SW480 (cell line): ENCODE measurements at places on chromosomes 2 and 18.
A peak's percentile ranks its signal among the peaks of the same experiment; 100 is the strongest.

- peak; percentile 90 for DNase-seq
Measured at GRCh38 chr2:130829015-130829414, 7.7 kb upstream of the ARHGEF4 start.

- no peak for DNase-seq
Measured at GRCh38 chr18:22723773-22724172, 209.4 kb upstream of the RBBP8 start.

GRCh38 chr2:172261292-172261691 is 158.6 kb upstream of the DLX2 start:
- no peak for DNase-seq

DNA sequence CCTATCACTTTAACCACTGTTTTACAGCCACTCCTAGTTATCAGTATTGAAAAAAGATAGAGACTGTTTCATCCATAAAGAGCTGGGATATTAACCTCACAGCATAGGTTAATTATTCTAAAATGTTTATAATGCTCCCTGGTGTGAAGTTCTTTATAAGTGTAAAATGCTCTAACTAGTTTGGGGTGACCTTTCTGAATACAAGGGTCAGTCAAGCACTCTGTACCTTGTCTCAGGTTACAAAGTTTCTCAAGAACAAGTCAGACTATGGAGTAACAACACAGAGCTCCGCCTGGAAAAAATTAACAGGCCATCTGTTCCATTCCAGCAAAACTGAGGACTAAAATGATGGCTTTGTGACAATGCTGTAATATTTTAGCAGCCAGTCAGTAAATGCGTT is 107.4 kb downstream of the NOL4 start:
- no peak for DNase-seq

GRCh38 chr2:28338046-28338817 is 54.4 kb upstream of the FOSL2 start:
- DNase-seq, result peak; percentile 59

GRCh38 chr2:215946586-215946985 is 66.8 kb downstream of the MREG start:
- DNase-seq, result no peak

- DNase-seq, result no peak
Measured at GRCh38 chr18:59376351-59376935, 17.4 kb upstream of the LMAN1 start.

GRCh38 chr2:149393614-149394013 is 63.2 kb downstream of the LYPD6 start:
- no peak for DNase-seq

- peak; percentile 68 for DNase-seq
Measured at GRCh38 chr2:61471905-61472805, 1.3 kb upstream of the USP34 start.

DNA sequence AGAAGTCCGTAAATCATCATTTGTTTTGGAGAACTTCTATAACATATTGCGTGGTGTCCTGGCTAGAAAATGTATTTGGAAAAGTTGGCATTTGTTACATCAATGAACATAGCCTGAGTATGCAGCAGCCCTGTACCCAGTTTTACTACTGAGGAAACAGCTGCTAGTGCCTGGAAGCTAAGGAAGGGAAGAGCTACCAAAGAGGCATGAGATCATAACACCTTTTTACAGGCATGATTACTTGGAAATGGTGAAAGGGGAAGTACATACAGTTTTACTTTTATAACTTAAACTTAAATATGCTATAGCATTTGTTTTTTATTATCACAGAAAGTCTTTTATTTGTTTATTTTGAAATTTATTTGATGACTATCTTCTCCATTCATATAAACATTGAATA is 128.4 kb upstream of the MC4R start:
- no peak for DNase-seq

DNA sequence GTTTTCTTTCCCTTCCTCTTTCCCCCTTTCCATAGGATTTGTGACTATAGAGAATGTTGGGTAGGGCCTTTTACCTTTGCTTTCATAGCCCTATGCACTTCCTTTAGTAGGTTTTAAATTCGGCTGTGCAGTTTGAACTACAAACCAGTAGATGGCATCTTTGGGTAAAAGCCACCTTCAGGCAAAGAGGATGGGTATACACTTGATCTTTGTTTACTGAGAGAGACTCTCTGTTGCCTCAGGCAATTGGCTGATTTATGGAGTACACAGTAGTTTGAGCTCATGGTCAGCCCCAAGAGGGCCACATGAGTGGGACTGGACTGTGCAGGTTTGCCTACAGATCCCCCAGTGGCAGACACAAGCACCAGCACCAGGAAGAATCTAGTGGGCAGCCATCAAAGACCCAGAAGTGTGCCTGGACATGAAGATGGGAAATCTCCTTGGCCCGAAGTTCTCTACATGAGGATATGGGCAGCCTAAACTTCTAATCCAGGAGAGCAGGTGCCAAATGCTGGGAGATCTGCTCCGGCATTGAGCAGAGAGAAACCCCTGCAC is 1304.3 kb upstream of the DDX18 start:
- DNase-seq, result peak; percentile 50

- DNase-seq, result no peak
Measured at GRCh38 chr2:197360744-197361156, 50.2 kb upstream of the ANKRD44 start.

DNA sequence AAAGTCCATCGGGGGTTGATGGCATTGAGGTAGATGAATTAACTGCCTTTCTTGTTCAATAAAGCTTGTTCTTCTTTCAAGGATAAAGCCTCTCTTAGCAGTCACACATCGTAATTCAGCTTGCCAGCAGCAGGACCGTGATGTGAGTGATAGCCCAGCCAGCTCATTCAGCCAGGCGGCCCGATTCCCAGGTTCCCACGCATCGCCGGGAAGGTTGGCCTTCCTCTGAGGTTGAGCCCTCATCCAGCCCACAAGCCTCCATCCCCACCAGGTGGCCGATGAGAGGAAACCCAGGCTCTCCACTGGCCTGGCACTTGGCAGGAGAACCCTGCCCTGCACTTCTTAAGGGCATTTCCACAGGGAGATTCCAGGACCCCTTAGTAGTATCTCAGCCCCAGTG is 4.7 kb downstream of the AGAP1 start:
- DNase-seq, result no peak

DNA sequence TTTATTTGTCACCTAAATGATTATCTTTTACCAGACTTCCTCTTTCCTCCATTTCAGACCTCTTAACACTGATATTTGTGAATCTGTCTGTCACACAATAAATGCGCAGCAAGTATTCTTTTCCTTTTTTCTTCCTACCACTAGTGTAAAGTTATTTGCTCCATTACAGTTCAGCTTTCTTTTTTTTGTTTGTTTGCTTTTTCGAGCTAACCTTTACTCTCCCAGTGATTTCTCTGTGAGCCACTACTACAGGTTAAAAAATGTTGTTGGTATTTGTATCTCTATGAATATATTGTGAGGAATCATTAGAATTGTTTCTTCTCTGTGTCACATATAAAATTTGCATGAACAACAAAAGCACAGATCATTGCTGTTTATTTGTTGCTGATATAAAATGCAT is 854.0 kb upstream of the GCFC2 start:
- DNase-seq, result no peak

DNA sequence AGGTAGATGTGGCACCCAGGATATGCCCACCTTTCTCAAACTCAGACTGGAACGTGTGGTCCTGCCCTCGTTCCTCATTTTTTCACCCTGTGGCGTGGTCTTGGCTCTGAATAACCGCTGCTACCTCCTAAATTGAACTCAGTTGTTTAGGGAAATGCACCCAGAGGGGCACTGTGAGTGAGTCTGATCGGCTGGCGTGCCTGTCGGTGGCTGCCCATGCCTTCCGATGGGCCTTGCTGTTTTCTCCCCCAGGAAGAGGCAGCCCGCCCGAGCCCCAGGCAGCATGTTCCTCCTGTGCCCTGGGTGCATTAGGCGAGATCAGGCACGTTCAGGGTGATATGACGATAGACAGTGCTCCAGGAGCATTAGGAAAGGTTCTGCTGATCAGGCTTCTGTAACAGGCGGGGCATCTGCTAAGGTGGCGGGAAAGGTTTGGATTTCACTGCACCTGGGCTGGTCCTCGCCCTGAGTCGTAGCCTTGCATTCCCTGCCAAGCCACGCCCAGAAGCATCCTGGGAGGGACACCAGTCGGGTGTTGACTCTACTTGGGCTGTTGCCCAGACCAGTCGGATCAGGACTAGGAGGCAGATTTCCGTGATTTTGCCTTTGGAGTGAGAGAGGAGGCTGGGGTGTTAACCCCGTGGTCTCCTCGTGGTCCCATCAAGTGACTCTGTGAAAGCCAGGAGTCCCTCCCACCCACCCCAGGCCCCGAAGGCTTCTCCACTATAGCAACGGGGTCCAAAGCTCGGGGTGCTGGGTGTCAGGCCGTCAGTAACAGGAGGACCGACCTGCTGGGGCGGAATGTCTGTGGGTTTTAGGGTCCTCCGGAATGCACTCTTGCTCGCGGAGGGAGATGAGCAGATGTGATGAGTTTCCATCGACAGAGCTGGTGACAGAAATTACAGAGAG is 75.1 kb downstream of the SH3BP4 start:
- peak; percentile 62 for DNase-seq

- DNase-seq, result no peak
Measured at GRCh38 chr18:68948622-68949021, 150.7 kb downstream of the CCDC102B start.

DNA sequence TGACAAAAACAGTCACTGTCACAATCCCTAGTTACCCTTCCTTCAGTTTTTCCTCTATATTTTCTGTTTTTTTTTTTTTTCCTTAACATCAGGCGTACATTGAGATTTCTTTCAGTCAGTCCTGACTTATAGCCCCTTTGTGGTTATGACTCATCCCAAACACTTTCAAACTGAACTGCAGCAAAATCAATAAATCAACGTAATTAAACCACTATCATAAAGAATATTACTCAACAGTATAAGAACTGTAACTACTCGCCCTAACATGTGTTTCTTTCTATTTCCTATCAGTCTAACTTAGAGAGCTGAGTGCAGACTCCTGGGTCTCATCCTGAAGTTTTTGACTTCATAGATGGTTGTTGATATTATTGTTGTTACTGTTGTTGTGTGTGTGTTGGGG is 523.5 kb downstream of the LRRTM4 start:
- DNase-seq, result peak; percentile 74

GRCh38 chr2:64491426-64491825 is 32.7 kb upstream of the AFTPH start:
- DNase-seq, result no peak

- no peak for DNase-seq
Measured at GRCh38 chr18:44857744-44858491, 177.2 kb downstream of the SETBP1 start.

GRCh38 chr2:167582619-167583018 is 664.8 kb downstream of the STK39 start:
- DNase-seq, result no peak

GRCh38 chr2:208407667-208408066 is 1.1 kb downstream of the PTH2R start:
- DNase-seq, result no peak

GRCh38 chr2:130363479-130363878 is 7.6 kb downstream of the PTPN18 start:
- DNase-seq, result no peak

DNA sequence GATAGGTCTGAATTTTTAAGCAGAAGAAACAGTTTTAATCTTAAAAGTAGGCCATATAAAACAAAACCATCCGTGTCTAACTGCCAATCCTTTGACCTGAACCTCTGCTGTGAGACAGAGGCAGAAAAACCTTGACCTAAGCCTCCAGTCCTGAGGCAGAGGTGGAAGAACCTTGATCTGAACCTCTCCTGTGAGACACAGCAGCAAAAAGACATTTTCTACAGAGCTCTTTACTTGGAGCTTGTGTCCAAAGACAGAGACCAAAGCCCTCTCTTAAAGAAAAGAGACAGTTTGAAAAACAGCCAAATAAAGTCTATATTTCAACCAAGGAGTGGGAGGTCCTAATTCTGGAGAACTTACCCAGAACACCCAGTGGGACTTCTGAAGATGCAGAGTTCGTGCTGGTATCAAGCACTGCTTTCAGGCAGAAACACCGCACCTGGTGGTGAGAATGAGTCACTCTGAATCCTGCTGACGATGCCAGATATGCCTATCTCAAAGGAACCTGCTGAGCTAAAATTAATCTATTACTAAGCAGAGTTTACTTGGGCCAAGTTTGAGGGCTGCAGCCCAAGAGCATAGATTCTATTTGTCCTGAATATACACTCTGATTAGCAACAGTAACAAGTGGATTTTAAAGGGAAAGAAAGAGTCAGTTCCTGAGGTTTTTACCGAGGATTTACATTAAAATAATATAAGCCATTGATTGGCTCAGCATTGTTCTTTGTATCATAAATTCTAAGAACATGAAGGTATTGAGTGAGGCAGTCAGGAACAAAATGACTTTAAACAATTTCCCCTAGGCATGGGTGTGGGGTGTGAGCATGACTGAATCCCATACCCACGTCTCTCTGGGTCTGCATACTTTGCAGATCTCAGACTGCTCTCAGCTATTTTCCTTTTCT is 806.4 kb downstream of the TRIB2 start:
- peak; percentile 21 for DNase-seq

DNA sequence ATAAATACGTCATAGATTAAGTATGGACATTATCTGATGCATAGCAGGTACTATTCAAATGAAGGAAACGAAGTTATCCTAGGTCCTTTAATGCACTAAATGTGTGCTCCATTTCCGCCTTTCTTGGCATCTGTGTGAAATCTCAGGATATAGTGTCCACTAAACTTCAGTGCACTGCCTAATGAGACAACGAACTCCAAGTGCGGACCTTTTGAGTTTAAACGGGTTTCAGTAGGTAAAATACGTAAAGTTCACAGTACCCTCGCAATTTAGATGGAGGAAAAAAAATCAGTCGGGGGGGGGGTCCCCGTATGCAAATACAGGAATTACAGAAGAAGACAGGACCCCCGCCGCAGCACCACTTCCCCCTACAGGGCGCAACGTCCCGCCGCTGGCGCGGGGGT is 729 bp upstream of the REL start:
- DNase-seq, result no peak

GRCh38 chr2:232984451-232985207 is 28.4 kb downstream of the NGEF start:
- no peak for DNase-seq

DNA sequence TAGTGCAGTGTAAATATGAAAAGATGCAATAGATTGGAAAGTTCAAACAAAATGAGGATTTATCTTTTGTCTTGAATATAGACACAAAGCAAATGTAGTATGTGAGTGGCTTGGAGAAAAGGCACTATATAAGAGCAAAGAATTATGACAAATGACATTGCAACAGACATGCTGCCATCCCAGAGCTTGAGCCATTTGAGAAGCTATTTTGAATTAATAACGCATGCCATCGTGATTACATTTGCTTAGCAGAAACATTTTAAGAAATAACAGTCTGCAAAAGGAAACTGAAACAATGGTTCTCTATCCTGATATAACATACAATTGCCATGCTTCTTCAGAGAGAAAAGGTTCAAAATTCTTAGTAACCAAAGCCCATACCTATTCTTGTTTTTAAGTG is 677.1 kb downstream of the ZEB2 start:
- DNase-seq, result no peak

DNA sequence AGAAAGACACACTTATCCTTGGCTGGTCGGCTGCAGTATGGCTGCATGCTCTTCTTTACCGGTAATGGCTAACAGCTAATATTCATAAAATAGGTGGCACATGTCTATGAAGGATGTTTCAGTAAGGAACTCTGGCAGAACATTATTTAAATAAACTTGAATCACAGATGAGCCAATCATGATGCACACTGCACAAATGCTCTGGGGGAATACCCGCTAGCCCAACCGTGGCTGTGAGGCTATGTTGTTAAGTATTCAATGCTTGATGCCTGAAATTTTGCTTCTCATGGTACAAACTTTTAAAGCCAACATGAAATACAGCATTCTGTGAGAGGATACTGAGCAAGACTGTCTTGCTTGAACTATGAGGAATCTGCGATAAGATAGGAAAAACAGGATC is 505.8 kb downstream of the ZEB2 start:
- no peak for DNase-seq

- no peak for DNase-seq
Measured at GRCh38 chr2:168234407-168235085, 12.8 kb downstream of the STK39 start.
